ENCODE measurements at places on chromosomes 11 and 22.

DNA sequence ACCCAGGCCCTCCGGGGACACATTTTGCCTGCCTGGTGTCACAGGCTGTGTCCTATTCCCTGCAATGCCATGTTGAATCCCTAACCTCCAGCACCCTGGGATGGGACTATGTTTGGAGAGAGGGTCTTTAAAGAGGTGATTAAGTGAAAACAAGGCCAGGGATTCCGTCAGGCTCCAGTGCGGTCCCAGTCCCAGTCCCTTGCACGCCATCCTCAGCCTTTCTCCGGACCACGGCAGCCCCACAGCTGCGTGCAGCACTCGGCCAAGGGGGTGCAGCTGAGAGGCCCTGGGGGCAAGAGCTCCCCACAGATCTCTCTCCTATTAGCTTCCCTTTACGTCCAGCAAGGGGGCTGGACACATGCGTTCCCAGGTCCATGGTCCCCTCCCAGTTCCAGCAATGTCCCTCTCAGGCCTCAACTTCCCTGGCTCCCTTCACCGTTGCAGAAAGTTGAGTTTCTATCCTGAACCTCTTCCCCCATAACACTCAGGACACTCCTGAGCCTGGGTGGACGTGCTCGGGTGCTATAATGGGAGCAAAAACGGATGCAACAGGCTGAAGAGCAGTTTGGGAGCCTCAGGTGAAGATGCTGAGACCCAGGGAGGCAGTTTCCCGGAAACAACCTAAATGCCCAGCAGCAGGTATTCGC lies 1422.7 kb downstream of the BRD1 start:
- DNase-seq: no peak

GRCh38 chr11:126229858-126230540 lies 18.4 kb downstream of the FAM118B start:
- DNase-seq: no peak

- DNase-seq: no peak
These were observed 139.0 kb downstream of the ETS1 start for GRCh38 chr11:128448200-128448886.

GRCh38 chr22:48407256-48407955 lies 1420.3 kb downstream of the BRD1 start:
- DNase-seq: no peak

GRCh38 chr11:19187114-19187832 lies 14.5 kb downstream of the CSRP3 start:
- no peak for DNase-seq

DNA sequence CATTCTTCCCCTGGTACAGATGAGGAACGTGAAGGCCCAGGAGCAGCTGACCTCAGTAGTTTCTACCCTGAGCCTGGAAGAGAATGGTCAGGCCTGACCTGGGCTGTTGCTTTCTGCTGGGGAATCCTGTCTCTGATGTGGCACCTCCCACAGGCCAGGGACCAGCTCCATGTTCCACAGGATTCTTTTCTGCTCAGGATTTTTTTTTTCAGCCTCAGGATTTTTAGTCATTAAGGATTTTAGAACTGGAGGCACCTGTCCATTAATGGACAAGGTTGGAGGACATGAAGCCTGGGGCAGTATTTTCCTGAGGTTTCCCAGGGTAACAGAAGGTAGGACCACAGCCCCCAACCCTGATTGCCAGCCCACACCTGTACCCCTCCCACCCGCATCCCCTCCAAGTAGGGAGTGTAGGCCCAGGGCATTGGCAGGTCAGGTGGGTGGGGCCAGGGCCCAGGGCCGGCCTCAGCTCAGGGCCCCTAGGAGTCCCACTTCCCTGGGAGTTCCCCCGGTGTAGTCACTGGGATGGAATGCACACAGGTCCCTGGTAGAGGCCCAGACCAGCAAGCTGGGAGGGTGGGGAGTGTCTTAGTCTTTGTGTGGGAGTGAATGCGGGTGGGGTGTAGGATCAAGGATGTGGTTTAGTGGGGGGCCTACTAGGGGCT lies 16.1 kb downstream of the BIK start:
- DNase-seq: no peak

- peak; percentile 15 for DNase-seq
These were observed 8.6 kb upstream of the APOBEC3B start for GRCh38 chr22:38973289-38974169.

DNA sequence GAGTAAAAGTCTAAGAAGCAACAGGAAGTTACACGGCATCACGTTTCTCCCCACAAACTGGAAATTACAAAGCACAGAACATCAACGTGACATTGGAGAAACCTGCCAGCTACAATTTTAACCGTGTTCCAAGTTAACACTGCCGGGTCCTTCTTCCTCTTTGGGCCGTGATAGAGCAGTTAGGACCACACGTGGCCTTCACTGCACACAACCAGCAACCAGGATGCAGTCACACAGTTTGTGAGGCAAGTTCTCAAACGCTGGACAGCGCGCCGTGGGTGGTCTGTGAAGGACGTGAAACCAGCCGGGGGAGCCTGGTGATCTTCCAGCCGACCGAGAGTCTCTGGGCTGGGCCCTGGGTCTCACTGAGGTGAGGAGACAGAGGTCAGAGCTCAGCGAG lies 14.6 kb downstream of the C11orf21 start:
- DNase-seq: no peak

- no peak for DNase-seq
These were observed 16.9 kb upstream of the C22orf42 start for GRCh38 chr22:32175683-32176644.

GRCh38 chr11:9777066-9777465 lies 113.2 kb downstream of the SWAP70 start:
- DNase-seq: no peak

- DNase-seq: no peak
These were observed 21.9 kb downstream of the RELT start for GRCh38 chr11:73398132-73398526.

DNA sequence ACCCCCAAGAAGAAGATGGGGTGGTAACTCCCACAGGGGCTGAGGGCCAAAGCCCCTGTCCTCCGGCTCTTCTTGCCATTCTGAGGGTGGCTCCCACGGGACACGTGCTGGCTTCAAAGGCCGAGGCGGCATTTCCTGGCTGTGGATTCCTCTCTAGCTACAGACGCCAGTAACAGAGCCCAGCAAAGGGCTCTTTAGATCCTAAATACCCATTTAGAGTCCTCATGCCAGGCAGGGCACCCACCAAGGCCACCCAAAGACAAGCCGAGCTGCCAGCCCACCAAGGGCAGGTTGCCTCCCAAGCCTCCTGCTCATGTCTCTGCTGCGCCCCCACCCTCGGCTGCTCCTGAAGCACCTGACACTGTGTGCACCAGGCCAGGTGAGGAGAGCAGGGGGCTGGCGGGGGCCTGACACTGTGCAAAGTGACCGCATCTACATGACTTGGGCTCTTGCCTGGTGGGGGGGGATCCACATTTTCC lies 5.7 kb downstream of the LRFN4 start:
- DNase-seq: no peak

- DNase-seq: peak; percentile 65
These were observed 9.2 kb downstream of the SIPA1 start for GRCh38 chr11:65646958-65647701.

- no peak for DNase-seq
These were observed 25.6 kb downstream of the TXN2 start for GRCh38 chr22:36455571-36456463.

- no peak for DNase-seq
These were observed 46.4 kb upstream of the HORMAD2 start for GRCh38 chr22:30033901-30034300.

DNA sequence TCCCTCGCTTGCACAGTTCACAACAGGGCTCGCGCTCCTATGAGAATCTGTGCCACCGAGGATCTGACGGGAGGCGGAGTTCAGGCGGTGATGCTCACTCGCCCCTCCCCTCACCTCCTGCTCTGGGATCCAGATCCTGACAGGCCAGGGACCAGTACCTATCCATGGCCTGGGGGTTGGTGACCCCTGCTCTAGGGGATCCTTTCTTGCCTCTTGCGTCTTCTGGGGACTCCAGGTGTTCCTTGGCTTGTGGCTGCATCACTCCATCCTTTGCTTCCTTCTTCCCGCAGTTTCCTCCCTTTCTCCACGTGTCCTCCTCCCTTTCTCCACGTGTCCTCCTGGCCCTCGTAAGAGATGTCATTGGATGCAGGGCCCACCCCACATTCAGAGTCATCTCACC lies 30.6 kb upstream of the KRTAP5-7 start:
- DNase-seq: no peak

DNA sequence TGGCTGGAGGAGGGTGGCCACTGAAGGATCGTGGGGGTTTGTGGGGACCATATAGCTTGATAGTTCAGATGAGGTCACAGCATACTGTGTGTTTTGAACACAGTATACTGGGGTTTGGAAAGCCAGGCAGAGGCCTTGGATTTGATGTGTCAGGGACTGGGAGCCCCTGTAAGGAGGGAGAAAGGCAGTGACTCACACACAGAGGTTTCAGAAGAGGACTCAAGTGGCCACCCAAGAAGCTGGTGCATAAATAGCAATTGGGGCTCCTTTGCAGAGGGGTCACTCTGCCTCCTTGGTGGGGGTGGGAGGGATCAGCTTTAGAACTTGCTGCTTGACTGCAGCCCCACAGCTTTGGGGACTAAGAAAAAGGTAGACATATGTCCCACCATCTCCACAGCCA lies 39.3 kb downstream of the SLC5A1 start:
- DNase-seq: no peak

DNA sequence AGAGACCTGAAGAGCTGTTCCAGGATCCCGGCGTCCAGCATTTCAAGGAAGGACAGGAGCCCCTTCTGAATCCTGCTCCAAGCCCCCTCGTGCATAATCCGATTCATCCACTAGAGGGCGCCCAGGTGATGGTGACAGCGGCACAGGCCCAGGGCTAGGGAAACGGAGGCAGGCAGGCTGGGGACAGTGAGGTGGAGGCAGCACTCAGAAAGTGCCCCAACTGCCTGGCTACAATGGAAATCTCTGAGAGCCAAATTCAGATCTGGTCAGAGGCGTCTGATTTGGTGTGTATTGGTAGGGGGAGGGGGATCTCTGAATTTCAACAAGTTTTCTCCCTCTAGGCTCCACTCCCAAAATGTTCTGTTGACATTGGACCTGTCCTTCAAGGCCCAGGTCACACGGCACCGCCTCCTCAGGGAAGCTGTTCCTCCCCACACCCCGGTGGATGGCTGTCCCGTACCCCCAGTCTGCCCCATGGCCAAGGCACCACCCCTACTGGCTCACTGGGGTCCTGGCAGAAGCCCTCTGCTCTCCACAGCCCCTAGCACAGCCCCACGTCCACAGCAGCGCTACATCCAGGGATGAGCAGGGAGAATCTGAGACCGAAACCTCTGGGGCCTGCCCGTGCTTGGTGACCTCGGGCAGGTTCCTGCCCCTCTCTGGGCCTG lies 142.9 kb downstream of the CRYBB2 start:
- DNase-seq: no peak

DNA sequence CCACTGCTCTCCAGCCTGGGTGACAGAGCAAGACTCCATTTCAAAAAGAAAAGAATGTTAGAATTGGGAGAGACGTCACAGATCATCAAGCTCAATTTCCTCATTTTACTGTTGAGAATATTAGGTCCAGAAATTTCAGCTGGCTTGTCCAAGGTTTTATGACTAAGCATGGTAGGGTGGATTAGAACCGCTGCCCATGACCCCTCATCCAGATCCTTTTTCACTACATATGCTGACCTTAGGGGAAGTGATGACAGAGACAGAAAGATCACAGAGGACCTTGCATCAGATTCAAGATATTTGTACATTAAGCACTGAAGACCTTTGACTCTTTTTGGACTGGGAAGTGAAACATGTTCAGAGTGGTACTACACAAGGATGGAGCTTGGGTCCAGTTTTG lies 134.5 kb downstream of the ADAMTS15 start:
- DNase-seq: no peak

DNA sequence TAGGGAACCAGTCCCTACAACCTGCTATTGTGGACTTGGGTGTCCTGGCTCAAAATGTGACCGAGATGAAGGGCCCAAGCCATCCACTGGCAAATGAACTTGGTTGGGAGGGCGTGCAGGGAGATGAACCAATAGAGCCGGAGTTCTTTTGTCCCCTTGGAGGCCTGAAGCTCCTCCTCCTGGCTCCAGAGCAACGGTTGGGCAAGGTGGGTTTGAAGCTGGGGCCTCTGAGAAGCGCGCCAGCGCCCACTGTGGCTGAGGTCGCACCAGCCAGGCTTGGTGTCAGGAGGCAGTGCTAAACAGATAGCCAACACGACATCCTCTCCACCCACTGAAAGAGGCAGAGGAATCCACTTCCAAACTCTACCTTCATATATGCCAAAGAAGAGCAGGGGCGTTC lies 36.0 kb upstream of the PACSIN2 start:
- DNase-seq: no peak

GRCh38 chr22:20015971-20016733 lies 471 bp downstream of the ARVCF start:
- no peak for DNase-seq

Data from NCI-H1930 (cell line).